ENCODE measurements at places on chromosomes 5 and 9.

DNA sequence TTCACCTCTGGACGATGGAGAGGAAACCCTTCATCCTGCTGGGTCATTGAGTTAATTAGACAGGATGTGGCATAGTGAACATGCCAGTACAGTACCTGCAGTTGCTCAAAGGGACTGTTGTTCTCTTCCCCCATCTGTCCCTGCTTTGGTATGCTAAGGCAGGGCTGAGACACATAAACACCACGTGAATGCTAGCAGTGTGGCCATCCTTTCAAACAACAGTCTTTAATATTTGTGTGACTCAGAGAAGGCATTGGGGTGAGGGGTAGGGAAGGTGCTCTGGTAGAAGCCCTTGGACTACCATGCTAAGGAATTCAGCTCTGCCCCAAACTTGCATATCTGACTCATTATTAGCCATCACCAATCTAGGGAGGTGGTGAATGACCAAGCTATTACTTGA lies 180.2 kb upstream of the ZNF618 start:
- no peak for DNase-seq

DNA sequence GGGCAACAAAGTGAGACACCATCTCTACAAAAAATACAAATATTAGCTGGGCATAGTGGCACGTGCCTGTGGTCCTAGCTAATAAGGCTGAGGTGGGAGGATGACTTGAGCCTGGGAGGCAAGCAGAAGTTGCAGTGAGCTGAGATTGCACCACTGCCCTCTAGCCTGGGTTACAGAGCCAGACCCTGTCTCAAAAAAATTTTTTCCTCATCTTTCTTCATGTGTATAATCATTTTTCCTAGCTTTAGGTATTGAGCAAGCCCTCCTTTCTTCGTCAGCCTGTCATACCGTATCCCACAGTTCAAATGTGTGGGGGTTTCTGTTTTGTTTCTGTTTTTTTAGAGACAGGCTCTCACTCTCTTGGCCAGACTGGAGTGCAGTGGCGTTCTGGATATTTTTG lies 41.3 kb downstream of the EHMT1 start:
- no peak for DNase-seq

GRCh38 chr5:143488381-143488780 lies 84.9 kb upstream of the NR3C1 start:
- no peak for DNase-seq

DNA sequence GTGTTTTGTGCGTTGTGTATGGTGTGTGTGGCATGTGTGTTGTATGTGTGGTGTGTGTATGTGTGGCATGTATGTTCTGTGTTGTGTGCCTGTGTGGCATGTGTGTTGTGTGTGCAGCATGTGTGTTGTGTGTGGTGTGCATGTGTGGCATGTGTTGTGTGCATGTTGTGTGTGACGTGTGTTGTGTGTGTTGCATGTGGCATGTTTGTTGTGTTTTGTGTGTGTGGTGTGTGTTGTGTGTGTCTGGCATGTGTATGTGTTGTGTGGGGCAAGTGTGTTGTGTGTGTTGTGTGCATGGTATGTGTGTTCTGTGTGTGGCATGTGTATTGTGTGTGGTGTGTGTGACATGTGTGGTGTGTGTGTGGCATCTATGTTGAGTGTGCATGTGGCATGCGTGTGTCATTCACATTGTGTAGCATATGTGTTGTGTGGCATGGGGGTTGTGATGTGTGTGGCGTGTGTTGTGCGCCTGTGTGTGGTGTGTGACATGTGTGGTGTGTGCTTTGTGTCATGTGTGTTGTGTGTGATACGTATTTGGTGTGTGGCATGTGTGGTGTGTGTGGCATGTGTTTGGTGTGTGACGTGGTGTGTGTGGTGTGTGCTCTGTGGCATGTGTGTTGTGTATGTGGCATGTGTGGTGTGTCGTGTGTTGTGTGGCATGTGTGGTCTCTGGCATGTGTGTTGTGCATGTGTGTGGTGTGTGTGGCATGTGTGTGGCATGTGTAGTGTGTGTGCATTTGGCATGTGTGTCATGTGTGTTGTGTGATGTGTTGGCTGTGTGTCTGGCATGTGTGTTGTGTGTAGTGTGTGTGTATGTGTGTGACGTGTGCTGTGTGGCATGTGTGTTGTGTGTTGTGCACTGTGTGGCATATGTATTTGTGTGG lies 46.6 kb upstream of the IRX4 start:
- no peak for DNase-seq

DNA sequence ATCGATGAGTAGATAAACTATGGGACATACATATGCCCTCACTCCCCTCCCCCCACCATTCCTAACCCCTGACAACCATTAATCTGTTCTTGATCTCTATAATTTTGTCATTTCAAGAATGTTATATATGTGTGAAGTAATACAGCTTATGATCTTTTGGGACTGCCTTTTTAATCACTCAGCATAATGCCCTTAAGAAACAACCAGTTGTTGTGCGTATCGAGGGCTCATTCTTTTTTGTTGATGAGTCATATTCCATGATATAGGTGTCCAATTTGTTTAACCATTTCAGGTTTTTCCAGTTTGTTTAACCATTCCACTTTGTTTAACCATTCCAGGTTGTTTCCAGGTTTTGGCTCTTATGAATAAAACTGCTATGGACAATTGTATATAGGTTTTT lies 75.6 kb downstream of the ARHGEF28 start:
- DNase-seq = no peak

GRCh38 chr9:20559231-20559890 lies 62.9 kb downstream of the MLLT3 start:
- DNase-seq = no peak

DNA sequence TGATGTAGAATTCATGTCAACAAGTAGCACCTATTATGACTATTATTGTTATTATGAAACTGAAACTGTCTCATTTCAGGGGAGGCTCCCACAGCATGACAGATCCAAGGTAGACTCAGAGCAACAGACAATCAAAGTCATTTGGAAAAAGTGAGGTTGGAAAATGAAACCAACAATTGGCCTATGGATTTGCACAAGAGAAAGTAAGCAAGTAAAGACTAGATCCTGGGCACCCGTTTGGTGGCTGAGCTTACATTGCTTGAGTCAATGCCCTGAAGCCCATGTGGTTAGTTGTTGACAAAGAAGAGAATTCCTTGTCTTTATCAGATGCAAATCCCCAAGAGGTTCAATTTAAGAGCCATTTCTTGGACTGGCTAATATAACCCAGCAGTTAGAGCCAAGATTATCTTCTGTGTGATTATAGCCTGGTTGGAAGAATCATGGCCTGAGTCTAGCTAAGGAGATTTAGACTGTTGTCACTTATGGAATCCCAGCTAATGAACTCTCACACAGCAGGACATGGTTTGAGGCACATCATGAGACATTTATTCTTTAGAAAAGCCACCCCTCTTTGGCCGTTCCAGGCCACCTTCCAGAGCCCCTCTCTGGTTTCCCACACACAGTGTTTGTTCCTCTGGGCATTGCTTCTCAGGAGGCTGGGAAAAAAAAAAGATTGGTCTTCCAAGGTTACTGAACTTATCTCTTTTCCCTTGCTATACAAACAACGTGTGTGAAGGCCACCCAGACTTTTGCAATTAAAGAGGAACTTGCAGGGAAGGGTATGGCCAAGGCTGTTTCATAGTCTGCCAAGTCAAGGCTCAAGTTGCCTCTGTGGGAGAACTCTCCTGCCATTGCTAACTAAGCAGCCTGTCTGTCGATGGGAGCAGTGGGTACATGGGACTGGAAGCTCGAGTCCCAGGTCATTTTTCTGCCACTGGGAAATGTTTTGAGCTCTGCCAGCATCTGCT lies 399.5 kb downstream of the ENC1 start:
- DNase-seq = no peak

DNA sequence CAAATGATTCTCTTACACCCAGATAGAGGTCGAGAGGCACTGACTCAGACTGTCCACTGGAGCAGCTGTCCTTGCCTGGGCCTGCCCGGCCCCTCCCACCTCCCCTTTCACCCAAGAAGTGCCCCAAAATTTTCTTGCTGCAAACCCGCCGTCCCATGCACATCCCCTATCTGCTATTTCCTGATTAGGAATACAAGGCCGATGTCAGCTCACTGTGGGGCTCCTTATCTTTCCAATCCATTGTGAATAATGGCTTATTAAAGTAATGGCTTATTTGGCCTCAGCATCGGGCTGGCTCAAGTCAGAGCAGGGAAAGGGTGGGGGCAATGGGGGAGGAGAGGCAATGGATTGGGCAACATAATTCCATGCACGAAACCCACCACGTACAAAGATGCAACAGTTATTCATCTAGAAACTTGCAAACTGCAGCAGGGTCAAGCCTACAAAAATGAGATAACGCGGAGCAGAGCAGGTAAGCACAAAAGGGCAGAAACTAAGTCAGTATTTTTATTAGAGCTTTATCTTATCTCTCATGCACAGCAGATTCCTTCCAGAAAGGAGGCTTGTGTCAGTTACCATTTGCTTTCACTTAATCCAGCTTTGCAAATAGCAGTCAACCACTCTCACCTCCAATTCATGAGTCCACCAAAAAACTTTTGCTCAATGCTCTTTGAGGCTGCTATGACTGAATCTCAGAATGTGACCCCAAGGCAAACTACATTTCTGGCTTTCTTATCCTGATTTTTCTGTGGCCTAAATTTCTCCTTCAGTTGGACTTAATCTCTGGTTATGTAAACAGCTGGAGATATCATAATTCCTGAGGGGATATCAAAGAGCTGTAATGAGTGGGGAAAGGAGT lies 138.2 kb upstream of the OSMR start:
- no peak for DNase-seq

DNA sequence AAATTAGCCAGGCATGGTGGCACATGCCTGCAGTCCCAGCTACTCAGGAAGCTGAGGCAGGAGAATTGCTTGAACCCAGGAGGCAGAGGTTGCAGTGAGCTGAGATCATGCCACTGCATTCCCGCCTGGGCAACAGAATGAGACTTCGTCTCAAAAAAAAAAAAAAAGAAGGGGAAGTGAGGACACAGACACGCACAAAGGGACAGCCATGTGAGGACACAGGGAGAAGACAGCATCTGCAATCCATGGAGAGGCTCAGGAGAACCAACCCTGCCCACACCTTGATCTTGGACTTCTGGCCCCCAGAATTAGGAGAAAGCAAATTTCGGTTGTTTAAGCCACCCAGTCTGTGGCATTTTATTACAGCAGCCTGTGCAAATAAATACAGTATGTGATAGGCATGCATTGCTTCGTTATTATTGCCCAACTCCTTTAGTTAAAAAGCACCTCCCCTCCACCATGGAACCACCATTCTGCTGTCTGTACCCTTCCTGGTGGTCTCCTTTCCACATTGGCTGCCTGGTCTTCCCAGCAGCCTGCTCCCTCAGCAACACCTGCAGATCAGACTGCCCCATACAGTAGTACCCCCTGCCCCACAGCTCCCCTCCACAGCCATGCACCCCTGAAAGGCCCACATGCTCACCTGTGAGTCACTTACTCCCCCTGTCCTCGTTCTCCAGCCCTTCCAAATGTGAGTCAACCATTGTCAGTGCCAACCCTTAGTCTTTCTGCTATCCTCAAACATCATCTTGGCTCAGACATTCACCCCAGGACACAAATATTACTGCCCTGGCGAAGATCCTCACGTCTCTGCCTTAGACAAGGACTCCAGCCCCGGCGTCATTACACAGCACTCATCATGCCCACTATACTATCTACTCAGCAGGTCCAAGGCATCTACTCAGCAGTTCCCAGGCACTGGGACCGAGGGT lies 128.8 kb downstream of the ROR2 start:
- no peak for DNase-seq

GRCh38 chr5:149762958-149763630 lies 33.0 kb downstream of the PPARGC1B start:
- DNase-seq = no peak

- no peak for DNase-seq
These were observed 51.4 kb downstream of the ROR2 start for GRCh38 chr9:91898451-91899218.

DNA sequence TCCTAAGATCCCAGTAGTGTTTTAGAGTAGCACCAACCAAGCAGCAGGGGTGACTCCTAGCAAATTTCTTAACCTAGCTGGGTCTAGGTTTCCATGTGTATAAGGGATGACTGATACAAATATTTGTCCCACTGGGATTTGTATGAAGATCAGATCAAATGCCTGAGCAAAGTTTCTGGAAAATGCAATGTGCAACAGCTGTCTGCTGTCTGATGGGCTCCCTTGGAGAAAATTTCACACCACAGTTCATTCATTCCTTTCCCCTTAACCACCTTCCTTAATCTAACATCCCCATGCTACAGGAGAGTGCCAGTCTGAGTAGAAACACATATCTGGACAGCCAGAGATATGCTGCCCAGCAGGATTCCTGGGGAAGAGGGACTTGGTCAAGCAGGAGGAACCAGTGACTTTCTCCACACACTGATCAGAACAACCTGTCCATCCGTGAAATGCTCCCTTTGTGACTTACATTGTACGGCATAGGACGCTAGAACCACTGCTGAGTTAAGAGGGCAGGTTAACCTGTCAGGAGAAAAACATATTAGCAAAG lies 53.3 kb downstream of the PTPN3 start:
- no peak for DNase-seq

- peak; percentile 87 for DNase-seq
These were observed 328.6 kb upstream of the NUDT12 start for GRCh38 chr5:103891151-103891550.

DNA sequence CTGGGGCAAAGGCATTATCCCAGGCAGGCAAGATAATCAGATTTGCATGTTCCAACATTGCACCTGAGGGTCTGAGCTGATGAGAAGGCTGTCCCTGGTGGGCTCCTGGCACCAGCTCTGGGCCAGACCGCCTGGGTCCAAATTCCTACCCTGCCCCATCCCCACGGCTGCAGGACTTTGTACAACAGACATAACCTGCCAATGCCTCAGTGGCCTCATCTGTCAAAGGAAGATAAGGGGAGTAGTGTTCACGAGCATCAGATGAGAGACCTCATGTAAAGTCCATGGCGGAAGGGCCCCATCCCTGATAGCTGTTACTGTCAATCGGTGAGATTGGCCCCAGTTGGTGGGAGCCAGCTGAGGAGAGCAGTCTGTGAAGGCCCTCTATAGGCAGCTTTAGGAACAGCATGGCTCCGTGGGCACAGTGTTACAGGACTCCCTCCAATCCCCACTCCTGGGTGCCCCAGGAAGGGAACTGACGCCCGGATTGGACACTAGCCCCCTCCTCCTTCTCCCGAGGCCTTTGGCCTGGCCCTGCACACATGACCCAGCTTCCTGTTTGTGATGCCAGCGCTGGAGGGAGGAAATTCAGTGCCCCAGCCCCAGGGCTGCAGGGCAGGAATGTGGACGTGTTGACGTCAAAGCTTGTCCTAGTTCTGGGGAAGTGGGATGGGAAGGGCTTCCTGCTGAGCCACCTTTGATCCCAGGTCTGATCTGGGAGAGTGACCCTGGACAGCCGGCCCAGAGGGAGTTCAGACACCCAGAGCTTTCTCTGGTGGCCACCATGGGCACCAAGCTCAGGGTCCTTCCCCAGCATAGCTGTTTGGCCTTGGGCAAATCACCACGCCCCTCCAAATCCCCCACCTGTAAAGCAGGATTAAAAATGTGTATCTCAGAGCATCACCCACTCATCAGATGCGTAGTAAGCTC lies 56.2 kb downstream of the DUSP1 start:
- DNase-seq = peak; percentile 47

DNA sequence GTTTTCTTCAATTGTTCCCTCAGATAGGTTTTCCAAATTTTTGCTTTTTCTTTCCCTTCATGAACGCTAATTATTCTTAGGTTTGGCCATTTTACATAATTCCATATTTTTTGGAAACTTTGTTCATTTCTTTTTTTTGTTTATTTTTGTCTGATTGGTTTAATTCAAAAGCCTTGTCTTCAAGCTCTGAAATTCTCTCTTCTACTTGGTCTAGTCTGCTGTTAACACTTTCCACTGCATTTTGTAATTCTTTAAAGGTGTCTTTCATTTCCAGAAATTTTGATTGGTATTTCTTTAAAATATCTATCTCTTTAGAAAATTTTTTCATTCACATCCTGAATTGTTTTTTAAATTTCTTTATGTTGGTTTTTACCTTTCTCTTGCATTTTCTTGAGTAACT lies 63.9 kb upstream of the VLDLR start:
- no peak for DNase-seq
